ENCODE measurements at places on chromosomes 4 and X. TPM values are rescaled to one million over a fixed set of nuclear protein-coding genes. Genes with fewer than 3 reads are reported as not detected.

SLITRK4 gene
- polyA plus RNA-seq = 1.3 TPM

BTC gene
- polyA plus RNA-seq = 1.1 TPM

AVPR2 gene
- polyA plus RNA-seq = 1.3 TPM

SLC4A4 gene
- polyA plus RNA-seq = 2.9 TPM

SPACA5 gene
- 23.4 TPM for polyA plus RNA-seq

C4orf51 gene
- 10.6 TPM for polyA plus RNA-seq

DNA sequence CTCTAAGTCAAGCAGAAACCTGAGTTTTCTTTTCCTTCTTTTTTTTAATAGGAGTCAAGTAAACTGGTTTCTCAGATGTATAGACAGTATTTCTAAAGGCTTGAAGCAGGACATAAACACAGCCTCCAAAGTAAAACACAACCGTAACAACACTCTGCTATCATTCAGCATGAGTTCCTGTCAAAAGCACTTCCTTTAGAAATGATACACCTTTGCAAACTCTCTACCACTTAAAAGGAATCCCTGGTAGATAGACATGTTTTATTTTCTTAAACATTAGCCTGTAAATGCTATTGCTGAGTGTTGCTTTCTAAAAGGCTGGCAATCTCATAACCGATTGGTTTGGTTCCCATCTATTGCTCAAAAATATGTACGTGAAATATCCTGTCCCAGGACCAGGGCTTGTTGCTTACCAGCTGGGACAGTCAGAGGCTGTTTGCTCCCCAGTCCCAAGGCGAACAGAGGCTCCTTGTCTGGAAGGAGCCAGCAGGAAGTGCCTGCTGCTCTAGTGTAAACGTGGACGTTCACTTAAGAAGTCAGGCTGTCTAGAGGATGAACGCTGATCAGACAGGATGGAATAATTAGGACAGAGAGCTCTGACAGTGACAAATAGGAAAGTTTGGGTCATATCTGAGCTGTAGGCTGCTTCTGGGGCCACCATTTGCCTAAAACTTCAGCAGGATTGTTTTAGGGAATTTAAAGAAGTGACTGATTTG is 173.9 kb upstream of the KLF3 start:
- no peaks in the 10 kb centered on the region for H3K36me3 ChIP-seq
- H3K4me1 ChIP-seq = no peaks in the 10 kb centered on the region
- no peak overlapping the region for H3K27ac ChIP-seq
- no peak for DNase-seq
- H3K27me3 ChIP-seq = no peaks in the 10 kb centered on the region

- no peaks in the 10 kb centered on the region for H3K27me3 ChIP-seq
- no peak overlapping the region for H3K27ac ChIP-seq
- H3K4me1 ChIP-seq = no peaks in the 10 kb centered on the region
- H3K4me3 ChIP-seq = no peak overlapping the region
- H3K36me3 ChIP-seq = no peaks in the 10 kb centered on the region
These were observed 339.8 kb upstream of the GATB start for GRCh38 chr4:152100379-152101201.

GRCh38 chrX:104427073-104427472 is 138.9 kb upstream of the IL1RAPL2 start:
- no peak overlapping the region for H3K4me3 ChIP-seq
- no peaks in the 10 kb centered on the region for H3K36me3 ChIP-seq
- H3K4me1 ChIP-seq = no peaks in the 10 kb centered on the region
- DNase-seq = no peak

DNA sequence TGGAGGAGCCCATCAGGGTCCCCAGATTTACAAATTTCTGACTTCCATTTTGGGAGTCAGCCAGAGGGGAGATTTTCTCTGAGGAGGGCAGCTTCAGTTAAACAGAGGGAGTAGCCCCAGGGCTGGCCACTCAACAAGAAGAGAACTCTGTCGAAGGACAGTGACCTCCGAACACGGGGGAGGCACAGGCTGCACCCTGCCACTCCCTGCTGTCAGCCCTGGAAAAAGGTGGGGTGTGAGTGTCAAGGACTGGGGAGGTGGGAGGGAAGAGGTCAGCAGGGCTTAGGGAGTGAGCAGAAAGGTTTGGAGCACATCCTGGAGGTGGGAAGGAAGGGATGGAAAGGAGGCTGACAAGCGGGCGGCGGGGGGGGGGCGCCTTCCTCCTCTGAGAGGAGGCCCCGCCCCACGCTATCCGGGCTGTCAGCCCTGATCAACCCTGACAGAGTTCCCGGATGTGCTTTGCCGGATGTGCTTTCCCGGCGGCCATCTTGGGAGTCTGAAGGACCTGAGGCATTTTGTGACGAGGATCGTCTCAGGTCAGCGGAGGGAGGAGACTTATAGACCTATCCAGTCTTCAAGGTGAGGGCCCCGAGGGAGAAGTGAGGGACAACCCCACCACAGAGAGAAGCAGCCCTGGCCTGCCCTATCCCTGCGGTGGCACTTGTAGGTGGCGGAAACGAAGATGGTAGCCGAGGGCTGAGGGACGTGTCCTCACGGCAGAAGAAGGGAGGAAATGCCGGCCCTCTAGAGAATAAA is at the start of gene MAGEC1:
MAGEC1 (plus strand) TSS at position 495 of the 756 bp plus-strand sequence. CDS start 1,179 bp downstream, outside the sequence.
- H3K36me3 ChIP-seq = no peaks in the 10 kb centered on the region
- H3K27ac ChIP-seq = no peak within 1 kb of the TSS
- H3K4me1 ChIP-seq = no peaks in the 10 kb centered on the region
- no peaks in the 10 kb centered on the region for H3K27me3 ChIP-seq
- peak; percentile 64 for DNase-seq

- no peak overlapping the region for H3K27ac ChIP-seq
- DNase-seq = no peak
- no peaks in the 10 kb centered on the region for H3K36me3 ChIP-seq
- H3K4me1 ChIP-seq = no peaks in the 10 kb centered on the region
- H3K27me3 ChIP-seq = no peaks in the 10 kb centered on the region
These were observed 1.7 kb downstream of the CACNA1F start for GRCh38 chrX:49231333-49232000.
